Natural killer cell treated with Interleukin-12 subunit alpha and Interleukin-12 subunit beta and Interleukin-15 and Interleukin-18, amount 100 ng/mL, for 72 hours (primary cell): ENCODE measurements at places on chromosomes 1 and 21. TPM values are rescaled to one million over a fixed set of nuclear protein-coding genes. Genes with fewer than 3 reads are reported as not detected.

- no peak overlapping the region for H3K27ac ChIP-seq
- no peak overlapping the region for H3K4me3 ChIP-seq
- no peak for DNase-seq
- H3K4me1 ChIP-seq = peaks cover 14% of the 10 kb centered on the region
- H3K27me3 ChIP-seq = peaks cover 23% of the 10 kb centered on the region
Measured at GRCh38 chr21:45252448-45252925, 35.2 kb downstream of the POFUT2 start.

DNA sequence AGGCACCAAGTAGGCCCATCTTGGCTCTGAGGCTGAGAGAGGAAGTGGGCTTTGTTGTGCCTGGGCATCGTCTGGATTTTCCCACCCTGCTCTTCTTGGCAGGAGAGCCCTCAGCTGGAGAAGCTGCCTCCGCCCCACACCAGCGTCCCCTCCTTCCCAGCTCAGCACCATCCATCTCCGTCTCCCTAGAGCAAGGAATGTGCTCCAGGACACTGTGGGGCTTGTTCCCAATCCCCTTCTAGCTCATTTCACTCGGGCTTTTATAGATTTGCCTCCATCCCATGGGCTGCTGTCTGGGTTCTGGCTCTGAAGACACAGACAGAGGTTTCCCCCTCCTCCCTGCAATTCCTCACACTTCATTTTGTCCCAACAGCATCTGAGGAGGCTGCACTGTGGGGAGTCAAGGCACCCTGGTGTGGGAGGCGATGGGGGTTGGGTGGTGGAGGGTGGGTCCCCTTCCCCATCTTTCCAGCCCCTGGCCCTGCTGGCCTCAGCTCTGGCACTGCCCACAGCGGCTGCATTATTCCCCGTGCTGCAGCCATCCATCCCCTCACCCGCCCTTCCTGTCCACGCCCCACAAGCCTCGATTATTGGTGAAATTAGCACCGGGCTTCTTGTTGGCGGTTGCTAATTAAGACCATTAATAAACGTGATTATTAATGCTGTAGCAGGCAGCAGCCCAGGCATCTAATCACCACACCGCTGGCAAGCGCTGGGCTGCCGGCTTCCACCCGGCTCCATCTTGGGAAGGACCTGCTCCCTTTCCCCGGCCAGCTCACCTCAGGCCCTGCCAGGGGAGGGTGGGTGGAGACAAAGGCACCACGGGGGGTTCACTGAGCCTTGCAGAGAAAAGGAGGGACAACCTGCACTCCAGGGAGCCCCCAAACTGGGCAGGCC is 21.7 kb downstream of the RHBG start:
- H3K36me3 ChIP-seq = no peaks in the 10 kb centered on the region
- H3K27me3 ChIP-seq = peaks cover 19% of the 10 kb centered on the region
- H3K27ac ChIP-seq = no peak overlapping the region
- DNase-seq = no peak

GRCh38 chr1:170618421-170618820 is 45.5 kb upstream of the PRRX1 start:
- no peaks in the 10 kb centered on the region for H3K36me3 ChIP-seq
- H3K4me1 ChIP-seq = no peaks in the 10 kb centered on the region
- no peak overlapping the region for H3K27ac ChIP-seq
- no peak for DNase-seq

DNA sequence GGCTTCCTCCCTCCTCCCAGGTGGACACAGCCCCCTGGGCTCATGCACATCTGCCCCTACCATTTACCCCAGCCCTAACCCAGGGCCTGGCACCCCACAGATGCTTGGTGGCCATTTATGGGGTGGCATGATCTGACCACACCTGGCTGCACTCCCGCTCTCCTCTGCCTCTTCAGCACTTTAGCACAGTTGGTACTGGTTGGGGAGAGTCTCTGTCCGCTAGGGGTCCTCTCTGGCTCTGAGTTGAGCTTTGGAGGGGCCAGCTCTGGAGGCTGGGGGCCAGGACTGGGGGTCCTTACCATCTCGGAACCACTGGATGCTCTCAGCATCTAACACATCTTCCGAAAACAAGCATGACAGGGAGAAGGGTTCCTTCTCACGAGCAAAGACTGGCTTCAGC is 17.4 kb downstream of the MYOM3 start:
- no peak overlapping the region for H3K27ac ChIP-seq
- no peaks in the 10 kb centered on the region for H3K27me3 ChIP-seq
- H3K4me1 ChIP-seq = no peaks in the 10 kb centered on the region
- DNase-seq = no peak
- H3K36me3 ChIP-seq = no peaks in the 10 kb centered on the region

DNA sequence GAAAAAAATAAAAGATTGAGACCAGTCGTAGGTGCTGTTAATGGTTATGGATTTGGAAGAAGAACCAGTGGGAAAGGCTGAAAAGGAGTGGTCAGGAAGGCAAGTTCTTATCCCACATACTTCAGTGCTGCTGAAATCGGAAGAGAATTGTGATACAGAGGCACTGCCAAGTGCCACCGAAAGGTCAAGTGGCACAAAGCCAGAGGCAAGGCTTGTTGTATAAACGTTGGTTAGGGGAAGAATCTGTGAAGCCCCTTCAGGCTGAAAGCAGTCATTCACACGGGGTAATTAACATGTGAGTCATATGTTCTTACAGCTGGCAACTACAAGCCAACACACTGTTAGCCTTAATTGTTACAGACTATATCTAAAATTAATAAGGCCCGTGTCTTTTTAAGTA is 48.8 kb downstream of the ZBTB40 start:
- H3K27me3 ChIP-seq = no peaks in the 10 kb centered on the region
- H3K36me3 ChIP-seq = peaks cover 4% of the 10 kb centered on the region
- no peak overlapping the region for H3K27ac ChIP-seq
- peaks cover 10% of the 10 kb centered on the region for H3K4me1 ChIP-seq

DNA sequence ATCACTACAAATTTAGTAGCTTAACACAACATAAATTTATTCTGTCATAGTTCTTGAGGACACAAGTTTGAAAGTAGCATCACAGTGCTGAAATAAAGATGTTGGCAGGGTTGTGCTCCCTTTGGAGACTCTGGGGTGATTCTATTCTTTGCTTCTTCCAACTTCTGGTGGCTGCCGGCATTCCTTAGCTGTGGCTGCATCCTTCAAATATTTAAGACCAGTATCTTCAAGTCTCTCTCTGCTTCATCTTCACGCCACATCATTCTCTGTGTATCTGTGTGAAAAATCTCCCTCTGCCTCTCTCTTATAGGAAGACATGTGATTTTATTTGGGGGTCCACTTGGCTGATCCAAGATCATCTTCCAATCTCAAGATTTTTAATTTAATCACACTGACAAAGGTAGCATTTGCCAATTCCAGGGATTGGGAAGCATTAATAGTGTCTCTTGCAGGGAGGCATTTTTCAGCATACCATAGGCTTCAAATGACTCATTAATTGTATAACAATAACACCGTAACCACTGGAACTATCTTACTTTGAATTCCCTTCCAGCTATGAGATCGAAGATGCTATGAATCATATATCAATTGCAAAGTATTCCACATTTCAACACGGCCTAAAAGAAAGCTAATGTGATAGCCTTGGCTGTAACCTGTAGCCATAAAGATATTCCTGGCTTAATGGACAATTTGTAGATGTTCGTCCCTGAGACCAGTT is 74.6 kb downstream of the DPT start:
- H3K4me1 ChIP-seq = no peaks in the 10 kb centered on the region
- no peak for DNase-seq
- H3K27ac ChIP-seq = no peak overlapping the region
- H3K27me3 ChIP-seq = peaks cover 6% of the 10 kb centered on the region
- H3K36me3 ChIP-seq = no peaks in the 10 kb centered on the region
- H3K4me3 ChIP-seq = no peak overlapping the region

DNA sequence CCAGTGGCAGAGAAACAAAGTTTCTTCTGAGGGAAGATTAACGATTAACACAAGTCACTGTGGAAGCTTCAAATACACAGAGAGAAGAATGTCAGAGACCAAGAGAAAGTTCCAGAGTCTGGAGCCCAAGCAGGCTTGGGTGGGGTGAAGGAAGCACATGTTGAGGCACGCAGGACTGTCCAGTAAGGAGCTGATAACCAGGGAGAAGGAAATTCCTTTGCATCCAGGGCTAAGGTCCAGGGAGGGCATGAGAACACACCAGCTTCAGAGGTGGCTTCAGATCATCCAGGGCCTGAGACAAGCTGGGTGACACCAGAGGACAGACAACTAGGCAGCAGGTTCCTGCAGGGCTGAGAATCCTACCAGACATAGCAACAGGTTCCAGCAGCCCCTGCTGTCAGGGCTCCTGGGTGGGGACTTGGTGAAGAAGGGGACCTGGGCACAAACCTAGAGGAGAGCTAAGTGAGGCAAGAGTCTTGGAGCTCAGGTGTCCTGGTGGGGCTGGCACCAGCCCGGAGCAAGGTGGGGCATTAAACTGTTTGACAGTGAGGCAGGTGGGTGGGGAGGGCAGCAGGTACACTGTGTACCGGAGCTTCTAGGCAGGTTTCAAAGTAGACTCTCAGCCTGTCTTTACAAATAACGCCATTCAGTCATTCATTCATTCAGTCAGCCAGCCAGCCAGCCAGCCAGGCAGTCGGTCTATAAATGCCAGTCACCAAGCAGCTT is 2.6 kb upstream of the SPRR1A start:
- H3K4me1 ChIP-seq = no peaks in the 10 kb centered on the region
- H3K27me3 ChIP-seq = peaks cover 54% of the 10 kb centered on the region
- DNase-seq = no peak

DNA sequence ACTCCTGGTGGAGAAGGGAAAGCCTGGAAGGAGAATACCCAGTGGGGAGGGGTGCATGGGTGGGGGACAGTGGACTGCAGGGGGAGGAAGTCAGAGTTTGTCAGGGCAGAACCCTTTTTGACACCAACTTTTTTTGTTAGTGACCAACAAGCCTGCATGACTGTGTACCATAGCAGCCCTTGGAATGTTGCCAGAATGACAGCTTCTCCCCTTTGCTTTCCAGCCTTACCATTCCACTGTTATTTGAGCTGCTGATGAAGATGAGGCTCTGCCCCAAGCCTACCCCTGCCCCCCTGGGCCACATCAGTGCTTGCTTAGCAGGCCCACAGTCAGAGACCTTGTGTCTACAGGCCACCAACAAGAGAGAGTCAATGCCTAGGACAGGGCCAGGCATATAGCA is 341.2 kb downstream of the HHAT start:
- no peak overlapping the region for H3K27ac ChIP-seq
- H3K4me3 ChIP-seq = no peak overlapping the region
- no peak for DNase-seq
- H3K27me3 ChIP-seq = no peaks in the 10 kb centered on the region

- H3K36me3 ChIP-seq = no peaks in the 10 kb centered on the region
- DNase-seq = no peak
- no peak overlapping the region for H3K27ac ChIP-seq
- H3K4me3 ChIP-seq = no peak overlapping the region
- peaks cover 18% of the 10 kb centered on the region for H3K27me3 ChIP-seq
Measured at GRCh38 chr1:185014941-185015340, 30.4 kb upstream of the RNF2 start.

DNA sequence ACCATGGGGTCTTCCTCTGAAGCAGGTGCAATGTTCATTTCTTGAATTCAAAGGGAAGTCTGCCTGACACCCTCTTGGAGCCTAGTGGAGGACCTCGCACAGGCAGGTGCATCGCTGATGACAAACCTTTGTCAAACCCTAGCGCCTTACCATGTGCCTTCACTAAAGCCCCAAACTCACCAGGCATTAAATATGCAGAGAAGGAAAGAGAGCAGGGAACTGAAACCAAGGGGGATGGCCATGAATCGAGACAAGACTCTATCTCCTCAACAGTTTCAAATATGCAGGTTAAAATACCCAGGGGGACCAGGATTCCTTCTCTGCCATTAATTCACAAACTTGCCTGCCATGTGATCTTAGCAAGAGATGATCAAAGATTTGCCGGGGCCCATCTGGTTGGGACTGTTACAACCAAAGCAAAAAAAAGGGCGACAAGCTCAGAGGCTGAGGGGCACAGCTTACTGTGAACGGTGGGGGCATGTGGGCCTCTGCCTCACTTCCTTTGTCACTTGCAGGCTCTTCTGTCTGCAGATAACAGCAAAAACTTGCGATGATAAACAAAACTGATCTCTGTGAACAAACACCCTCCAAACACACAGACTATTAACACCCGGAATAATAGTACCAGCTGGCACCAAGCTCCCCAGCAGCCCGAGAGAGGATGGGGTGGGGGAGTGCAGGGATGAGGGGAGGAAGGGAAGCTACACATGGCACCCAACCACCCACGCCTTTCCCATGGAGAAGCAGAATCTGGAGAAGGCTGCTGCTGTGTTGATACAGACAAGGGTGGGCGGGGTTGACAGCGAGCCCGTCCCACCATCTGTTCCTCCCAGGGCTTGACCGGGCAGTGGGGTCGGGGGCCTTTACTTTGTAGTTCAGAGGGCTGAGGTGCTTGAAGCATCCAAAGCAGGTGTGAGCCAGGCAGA is 33.9 kb downstream of the TMEM63A start:
- DNase-seq = no peak
- no peaks in the 10 kb centered on the region for H3K27me3 ChIP-seq
- H3K4me1 ChIP-seq = peaks cover 45% of the 10 kb centered on the region
- peak overlapping the region; percentile 83 for H3K27ac ChIP-seq

DNA sequence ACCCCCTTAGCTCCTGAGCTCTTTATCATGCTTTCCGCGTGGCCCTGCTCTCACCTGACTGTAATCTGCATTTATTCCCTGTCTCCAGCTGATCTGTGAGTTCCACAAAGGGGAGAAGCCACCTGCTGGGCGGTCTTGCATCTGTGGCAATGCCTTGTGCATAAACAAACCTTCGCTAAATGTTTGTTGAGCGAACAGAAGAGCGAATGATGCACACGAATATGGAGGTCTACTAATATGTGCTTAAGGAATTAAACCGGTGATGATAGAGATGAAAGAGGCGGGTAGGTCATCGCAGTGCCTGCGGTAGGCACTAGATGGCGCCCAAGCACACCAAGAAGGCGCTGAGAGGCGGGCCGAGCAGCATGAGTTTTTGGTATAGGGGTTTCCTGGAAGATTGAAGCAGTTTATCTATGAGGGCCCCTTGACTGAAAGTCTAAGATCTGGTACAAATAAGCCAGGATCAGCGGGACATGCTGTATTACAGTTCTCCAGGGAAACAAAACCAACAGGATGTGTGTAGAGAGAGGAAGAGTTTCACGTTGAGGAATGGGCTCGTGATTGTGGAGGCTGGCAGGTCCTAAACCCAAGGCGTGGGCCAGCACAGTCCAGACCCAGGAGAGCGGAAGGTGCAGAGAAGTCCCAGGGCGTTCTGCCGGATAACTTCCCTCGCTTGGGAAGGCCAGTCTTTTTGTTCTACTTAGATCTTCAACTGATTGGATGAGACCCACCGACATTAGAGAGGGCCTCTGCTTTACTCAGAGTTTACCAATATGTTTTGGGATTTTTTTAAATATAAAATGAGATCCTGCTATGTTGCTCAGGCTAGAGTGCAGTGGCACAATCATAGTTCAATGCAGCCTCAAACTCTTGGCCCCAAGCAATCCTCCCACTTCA is 34.7 kb downstream of the TOMM20 start:
- no peak overlapping the region for H3K4me3 ChIP-seq
- peaks cover 6% of the 10 kb centered on the region for H3K4me1 ChIP-seq
- no peaks in the 10 kb centered on the region for H3K36me3 ChIP-seq
- peak overlapping the region; percentile 56 for H3K27ac ChIP-seq
- peaks cover 7% of the 10 kb centered on the region for H3K27me3 ChIP-seq

Gene SLC30A1
- total RNA-seq = 6.9 TPM

Gene ADAM30
- not detected for total RNA-seq

Gene B3GALT5
- total RNA-seq = not detected

Gene PRR9
- total RNA-seq = not detected

Gene MOV10
- 71.0 TPM for total RNA-seq

Gene CCT3
- 299 TPM for total RNA-seq
